ENCODE measurements at places on chromosomes 13 and 19.

DNA sequence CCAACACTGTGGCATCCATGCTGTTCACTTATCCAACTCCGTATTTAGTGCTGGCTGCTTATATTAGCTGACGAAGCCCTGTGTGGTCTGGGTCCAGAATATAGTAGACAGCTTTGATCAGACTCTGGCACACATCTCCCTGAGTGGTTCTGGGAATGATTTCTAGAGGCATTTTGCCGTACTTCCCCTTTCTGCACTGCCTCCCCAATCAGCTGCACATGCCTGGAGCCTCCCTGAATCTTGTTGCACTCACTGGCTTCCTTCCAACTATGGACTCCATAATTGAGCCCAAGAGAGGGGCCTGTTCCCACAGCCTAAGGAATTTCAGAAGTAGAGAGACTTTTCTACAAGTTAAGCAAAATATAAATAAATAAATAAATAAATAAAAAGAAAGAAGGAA lies 30.4 kb upstream of the PCDH8 start:
- DNase-seq: no peak

GRCh38 chr19:13010992-13011652 lies 15.8 kb downstream of the NFIX start:
- no peak for DNase-seq

DNA sequence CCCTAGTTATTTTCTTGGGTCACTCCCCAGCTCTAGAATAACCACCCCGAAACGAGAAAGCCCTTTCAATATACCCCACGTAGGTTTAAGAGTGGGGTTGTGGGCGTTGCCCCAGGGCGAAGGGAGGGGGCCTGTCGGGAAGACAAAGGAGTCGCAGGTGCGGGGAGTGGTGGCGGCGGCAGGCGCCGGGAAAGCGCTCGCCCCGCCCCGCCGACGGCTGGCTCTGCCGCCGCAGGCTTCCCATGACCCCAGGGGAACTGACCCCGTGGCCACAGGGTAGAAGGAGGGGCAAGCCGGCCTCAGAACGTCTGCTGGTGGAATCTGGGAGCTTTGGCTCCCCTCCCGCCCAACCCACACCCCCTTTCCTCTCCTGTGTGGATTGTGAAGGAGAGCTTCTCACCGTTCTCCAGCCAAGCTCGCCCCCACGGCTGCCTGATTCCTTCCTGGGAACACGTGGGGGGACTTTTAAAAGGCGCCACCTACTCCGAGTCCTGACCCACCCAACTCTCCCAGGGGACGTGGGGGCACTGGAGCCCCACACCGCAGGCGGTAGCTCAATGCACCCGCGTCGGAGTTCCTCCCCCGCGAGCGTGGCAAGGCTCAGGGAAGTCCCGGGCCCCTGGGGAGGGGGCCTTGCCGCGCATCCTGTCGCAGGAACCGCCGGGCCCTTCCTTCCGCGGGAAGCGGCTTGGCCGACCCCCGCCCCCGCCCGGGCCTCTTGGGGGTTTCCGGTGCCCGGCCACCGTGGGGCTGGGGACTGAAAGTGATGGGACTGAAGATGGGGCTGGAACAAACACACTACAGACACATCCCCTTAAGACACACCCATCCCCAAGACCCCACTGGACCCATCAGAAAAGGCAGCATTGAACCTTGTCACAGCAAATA lies 5.5 kb downstream of the IER2 start:
- peak; percentile 62 for DNase-seq

GRCh38 chr19:40524133-40524549 lies 52.5 kb upstream of the SHKBP1 start:
- no peak for DNase-seq

DNA sequence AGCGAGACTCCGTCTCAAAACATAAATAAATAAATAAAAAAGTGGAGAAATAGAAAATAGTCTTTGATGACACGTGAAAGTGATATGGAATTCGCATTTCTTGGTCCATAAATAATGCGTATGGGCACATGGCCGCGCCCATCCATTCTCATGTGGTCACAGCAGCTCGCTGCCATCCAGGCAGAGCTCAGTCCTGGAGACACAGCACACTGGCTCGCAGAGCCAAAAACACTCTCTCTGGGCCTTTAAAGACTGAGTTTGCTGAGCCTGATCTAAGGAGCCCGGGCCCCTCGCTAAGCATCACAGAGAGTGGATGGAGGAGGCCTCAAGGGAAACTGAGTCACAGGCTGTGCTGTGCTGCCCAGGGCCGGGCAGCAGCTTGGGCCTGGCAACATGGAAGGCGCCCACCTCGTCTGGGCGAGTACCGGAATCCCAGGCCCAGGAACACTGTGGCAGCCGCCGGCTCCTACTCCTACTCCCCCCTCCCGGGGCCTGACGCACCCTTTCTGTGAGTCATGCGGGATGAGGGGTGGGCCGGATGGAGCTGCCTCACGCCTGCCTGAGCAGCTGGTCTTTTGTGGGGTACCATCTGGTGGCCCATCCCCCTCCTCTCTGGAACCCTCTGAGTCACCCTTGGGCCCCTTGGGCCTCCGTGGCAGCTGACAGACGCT lies 28.9 kb upstream of the CACTIN start:
- no peak for DNase-seq

- no peak for DNase-seq
These were observed 211.5 kb downstream of the LMO7 start for GRCh38 chr13:75847588-75847987.

GRCh38 chr13:64289702-64290101 lies 2874.1 kb upstream of the PCDH20 start:
- DNase-seq: no peak

Measured in NCI-H510A (cell line).